Left lung (tissue), 14 donors: ENCODE measurements at places on chromosomes 11 and 22. TPM values are rescaled to one million over a fixed set of nuclear protein-coding genes. Genes with fewer than 3 reads are reported as not detected.

CRACR2B gene
- total RNA-seq: 32.1 TPM

MGAT3 gene
- total RNA-seq: 8.8 TPM

- no peak overlapping the region for H3K27ac ChIP-seq
- H3K36me3 ChIP-seq: no peaks in the 10 kb centered on the region
- no peak for DNase-seq
- no peaks in the 10 kb centered on the region for H3K4me1 ChIP-seq
- no peak overlapping the region for H3K4me3 ChIP-seq
- H3K27me3 ChIP-seq: no peaks in the 10 kb centered on the region
These were observed 11.0 kb downstream of the DEPDC5 start for GRCh38 chr22:31764785-31765184.

GRCh38 chr11:77267962-77268361 is 33.5 kb downstream of the GDPD4 start:
- no peaks in the 10 kb centered on the region for H3K27me3 ChIP-seq
- H3K4me1 ChIP-seq: no peaks in the 10 kb centered on the region
- no peaks in the 10 kb centered on the region for H3K36me3 ChIP-seq
- no peak overlapping the region for H3K4me3 ChIP-seq

- H3K27ac ChIP-seq: no peak overlapping the region
- H3K27me3 ChIP-seq: no peaks in the 10 kb centered on the region
- H3K36me3 ChIP-seq: no peaks in the 10 kb centered on the region
- no peak for DNase-seq
- no peak overlapping the region for H3K4me3 ChIP-seq
These were observed 29.6 kb downstream of the RTN4R start for GRCh38 chr22:20238536-20238900.
